AG04450 (cell line): ENCODE measurements at places on chromosomes 12 and 14.

GRCh38 chr12:127480775-127481314, 786.1 kb upstream of the TMEM132C start:
- DNase-seq = no peak

- DNase-seq = no peak
Measured at GRCh38 chr14:68368850-68369249, 424.0 kb downstream of the ZFP36L1 start.

DNA sequence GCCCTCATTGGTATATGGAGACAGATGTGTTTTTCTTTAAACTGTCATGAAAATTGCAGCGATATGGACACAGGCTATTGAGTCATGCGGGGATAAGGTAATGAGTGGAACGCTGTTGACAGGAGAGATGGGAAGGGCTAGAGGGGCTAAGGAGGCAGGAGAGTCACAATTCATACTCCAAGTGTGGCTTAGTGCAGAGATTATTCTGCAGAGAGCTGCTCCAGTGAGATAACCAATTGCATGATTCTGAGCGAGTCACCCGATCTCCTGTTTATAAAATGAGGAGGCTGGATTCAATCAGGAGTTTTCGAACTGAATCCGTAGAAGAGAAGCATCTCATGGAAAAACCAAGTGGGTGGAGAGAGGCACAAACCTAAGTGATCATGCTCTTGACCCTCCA, 106.4 kb upstream of the PLEKHG7 start:
- peak; percentile 30 for DNase-seq

GRCh38 chr12:98424726-98425401, 90.5 kb upstream of the TMPO start:
- peak; percentile 43 for DNase-seq

DNA sequence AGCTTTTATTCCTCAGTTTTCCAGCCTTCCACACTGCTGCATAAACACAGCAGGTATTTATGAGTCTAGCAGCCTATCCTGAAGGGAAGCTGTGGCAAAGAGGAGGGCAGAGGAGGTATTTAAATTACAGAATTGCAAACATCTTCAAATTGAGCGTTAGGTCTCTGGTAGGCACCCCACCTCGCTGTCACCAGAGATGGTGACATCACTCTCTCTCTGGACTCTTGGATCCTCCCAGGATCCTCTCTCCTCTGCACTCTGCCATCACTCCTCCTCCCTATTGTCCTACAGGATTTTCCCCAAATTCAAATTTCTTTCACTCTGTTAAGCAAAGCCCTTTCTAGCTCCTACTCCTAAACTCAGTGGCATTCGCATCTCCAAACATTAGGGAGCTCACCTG, 6.7 kb downstream of the PLEKHD1 start:
- DNase-seq = no peak

DNA sequence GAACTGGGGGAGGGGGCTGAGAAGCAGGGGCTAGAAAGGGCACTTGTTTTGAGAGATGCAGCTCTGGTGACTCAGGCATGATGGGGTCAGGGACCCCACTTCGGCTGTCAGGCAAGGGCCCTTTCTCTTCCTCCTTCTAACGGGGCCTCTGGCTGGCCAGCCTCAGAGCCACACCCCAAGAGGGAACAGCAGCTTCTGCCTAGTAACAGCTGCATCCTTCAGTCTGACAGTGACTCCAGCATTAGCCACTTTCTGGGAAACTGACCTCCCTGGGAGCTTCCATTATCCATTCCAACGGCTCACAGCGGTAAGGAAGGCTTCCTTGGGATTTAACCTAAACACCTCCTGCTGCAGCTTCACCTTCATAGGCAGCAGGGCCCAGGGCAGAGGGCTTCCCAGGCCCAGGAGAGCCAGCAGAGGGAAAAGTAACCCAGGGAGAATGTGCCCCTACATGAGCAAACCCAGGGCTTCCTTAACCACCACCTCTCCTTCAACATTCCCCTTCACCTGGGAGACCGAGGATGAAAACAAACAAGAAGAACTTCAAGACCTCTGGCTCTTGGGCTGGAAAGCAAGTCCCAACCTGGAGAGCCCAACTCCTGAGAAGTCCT, 2.7 kb downstream of the NCKAP5L start:
- DNase-seq = no peak

DNA sequence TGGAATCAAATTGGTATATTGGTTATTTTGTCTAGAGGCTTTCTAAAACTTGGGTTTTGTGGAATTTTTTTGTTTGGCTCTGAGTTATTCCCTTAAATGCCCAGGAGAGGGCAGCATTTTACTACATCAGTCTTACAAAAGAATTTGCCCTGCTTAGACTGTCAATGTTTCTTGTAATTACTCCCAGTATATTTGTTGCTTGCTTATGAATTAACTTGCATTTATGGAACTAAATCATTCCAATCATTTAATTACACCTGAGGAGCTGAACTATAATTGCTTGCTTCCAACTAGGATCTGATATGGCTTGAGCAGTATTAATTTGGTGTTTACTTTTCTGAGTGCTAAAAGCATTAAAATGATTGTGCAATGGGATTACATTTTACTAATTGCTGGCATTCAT, 48.7 kb downstream of the MIPOL1 start:
- peak; percentile 27 for DNase-seq

GRCh38 chr14:103724116-103724515, 8.5 kb downstream of the ZFYVE21 start:
- DNase-seq = no peak

DNA sequence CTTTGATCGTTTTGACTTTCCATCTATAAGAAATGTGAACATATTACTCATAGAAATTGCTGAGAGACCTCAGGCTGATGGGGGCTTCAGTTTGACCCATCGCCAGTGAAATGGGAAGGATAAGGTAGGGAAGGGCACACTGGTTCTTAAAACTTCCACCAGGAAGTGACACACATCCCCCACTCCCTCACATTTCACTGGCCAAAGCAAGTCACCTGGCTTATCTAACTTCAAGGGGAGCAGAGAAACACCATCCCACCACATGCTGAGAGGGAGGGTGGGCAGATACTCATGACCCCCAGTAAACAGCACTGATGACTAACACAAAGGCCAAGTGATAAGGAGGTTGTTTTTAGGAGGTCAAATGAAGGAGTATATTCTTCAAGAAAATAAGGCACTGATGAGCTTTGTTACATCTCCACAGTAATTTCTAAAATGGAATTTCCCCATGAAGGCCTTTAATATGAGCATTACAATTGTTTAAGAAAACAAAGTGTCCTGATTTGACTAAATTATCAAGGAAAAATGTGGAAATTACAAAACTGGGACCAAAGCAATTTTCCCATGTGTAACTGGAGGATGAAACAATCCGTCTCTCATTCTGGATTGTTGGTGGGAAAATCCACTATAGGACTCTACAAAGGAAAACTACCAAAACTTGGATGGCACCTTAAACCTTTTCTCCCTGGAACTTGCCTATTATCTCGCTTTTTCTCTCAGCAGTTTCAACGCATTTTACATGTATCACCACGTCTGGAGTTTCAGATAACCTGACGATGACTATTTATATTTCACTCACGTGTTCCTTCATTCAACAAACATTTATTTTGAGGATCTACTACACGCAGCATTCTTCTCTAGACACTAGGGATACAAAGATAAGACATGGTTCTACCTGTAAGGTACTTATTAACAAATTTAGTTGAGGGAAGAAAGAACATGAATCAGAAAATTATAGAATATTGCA, 91.8 kb upstream of the EEA1 start:
- DNase-seq = no peak

DNA sequence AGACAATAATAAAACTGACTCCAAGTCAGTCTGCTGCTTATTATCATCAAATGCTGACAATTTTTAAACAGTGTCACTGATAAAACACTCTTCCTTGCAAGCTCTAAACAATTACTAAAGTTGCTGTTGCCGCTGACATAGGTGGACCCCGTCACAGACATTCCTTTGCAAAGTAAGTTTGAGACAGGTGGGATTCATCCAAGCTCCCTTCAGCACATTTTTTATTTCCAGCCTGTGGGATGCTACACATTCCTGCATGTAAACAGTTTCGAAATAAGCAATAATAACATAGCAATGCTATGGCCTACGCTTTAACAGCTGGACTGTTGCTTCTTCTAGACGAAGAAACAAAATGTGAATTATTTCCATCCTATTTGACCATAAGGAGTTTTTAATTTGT, 85.4 kb upstream of the HIF1A start:
- peak; percentile 84 for DNase-seq

GRCh38 chr12:93524386-93525133, 47.9 kb upstream of the SOCS2 start:
- DNase-seq = no peak

- DNase-seq = no peak
Measured at GRCh38 chr12:50720085-50720484, 43.8 kb upstream of the ATF1 start.

- no peak for DNase-seq
Measured at GRCh38 chr14:52069307-52070050, 620 bp upstream of the NID2 start.

DNA sequence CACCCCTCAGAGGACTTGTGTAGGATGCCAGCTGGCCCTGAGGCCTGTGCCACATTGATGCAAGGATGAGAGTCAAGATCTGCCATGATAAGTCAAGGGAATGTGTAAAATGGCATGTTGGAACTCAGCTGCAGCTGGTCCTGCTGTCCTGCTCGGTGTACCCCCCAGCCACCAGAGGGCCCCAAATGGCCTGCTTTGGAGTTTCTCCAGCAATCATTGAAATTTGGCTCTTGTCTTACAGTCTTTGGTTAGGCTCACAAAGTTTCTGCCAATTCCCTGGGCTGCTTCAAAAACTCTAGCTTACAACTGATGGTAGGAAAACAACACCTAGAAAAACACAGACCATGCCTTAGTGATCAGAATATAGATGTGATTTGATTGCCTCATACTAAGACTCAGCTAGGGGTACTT, 76.8 kb downstream of the HSD17B6 start:
- no peak for DNase-seq

DNA sequence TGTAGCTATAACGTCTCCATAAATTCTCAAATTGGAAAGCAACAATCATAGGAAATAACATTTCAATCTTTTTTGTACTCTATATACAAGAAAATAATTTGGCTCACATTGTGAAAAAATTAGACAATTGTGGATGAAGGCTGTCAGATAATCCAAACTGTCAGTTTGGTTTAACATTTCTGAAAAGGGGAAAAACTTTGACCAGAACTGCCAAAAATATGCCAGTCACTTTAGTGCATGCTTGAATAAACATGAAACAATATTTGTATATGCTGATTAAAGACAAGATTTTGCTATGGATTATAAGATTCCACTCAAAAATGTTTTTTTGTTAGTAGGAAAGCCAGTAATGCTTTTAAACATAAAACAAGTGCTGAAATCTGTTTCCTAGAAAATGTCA, 38.9 kb downstream of the CCDC59 start:
- no peak for DNase-seq

DNA sequence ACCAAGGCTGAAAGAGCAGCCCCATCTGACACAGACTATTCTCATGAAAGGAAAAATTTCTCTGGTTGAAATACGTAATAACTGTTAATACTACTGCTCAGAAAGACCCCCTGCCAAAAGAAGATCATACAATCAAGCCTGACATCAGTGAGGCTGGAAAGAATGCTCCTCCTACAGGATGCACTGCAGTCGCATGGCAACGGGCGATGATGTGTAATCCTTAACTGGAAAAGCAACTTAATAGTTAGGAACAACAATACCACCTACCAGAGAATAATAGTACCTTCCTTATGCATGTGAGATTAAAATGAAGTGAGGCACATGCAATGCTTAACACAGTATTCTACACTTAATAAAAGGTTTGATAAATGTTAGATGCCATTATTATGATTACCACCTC, 1.2 kb upstream of the GOLGA5 start:
- DNase-seq = no peak
